ENCODE measurements at places on chromosomes 2 and 18.

DNA sequence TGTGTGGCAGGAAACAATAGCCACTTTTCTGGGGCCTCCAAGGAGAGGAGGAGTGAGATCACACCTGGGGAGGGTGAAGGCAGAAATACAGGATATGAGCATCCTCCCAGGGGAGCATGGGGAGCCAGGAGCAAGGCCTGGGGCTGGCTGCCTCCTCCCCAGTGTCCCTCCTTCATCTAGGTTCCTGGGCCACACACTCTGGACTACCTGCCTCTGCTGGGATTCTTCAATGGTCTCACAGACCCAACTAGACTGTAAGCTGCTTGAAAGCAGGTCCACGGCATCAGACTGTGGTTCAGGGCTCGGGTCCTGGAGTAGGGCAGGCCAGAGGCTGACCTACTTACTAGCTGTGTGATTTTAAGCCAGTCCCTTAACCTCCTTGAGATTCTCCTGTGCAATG lies 94.0 kb downstream of the MCFD2 start:
- DNase-seq = no peak

DNA sequence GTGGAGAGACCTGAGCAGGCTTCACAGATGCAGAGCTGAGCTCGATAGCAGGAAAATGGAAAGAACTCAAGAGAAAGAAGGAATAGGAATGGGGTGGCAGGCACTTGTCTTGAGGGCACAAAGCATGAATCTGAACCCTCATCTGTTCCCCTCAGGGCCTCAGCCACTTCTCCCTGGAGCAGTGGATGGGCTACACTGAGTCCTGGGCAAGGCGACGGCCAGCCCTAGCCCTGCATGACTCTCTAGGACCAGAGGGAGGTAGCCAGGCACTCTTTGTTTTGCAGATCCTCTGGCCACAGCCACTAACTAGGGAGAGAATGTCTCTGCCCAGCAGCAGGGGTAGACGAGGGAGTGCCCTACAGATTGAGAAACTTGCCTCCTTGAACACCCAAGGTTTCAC lies 3.4 kb upstream of the TEX51 start:
- DNase-seq = no peak

- peak; percentile 28 for DNase-seq
These were observed 119.7 kb upstream of the KLF7 start for GRCh38 chr2:207285473-207285815.

- DNase-seq = no peak
These were observed 365.0 kb upstream of the TFPI start for GRCh38 chr2:187918996-187919821.

DNA sequence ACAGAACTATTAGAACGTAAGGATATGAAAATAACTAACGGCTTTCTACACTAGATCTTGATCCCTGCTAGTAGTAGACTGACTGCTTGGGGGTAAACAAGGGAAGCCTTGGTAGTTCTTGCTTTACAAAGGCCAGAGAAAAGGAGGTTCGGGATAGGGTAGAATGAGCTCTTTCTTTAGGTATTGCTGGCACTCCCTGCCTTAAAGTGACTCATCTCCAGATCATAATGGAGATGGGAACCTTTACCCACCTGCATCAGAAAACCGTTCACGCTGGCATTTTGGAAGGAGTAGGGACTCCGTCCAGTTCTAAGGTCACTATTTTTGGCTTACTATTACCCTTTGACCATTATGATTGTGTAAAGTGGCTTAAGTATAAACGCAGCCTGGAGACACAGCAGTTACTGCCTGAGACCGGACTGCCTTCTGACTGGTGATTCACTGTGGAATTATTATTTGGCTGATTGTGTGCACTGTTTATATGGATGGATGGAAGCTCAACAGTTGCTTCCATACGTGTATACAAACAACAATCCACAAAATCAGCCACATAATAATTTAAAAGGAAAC lies 482.5 kb downstream of the STK39 start:
- no peak for DNase-seq

DNA sequence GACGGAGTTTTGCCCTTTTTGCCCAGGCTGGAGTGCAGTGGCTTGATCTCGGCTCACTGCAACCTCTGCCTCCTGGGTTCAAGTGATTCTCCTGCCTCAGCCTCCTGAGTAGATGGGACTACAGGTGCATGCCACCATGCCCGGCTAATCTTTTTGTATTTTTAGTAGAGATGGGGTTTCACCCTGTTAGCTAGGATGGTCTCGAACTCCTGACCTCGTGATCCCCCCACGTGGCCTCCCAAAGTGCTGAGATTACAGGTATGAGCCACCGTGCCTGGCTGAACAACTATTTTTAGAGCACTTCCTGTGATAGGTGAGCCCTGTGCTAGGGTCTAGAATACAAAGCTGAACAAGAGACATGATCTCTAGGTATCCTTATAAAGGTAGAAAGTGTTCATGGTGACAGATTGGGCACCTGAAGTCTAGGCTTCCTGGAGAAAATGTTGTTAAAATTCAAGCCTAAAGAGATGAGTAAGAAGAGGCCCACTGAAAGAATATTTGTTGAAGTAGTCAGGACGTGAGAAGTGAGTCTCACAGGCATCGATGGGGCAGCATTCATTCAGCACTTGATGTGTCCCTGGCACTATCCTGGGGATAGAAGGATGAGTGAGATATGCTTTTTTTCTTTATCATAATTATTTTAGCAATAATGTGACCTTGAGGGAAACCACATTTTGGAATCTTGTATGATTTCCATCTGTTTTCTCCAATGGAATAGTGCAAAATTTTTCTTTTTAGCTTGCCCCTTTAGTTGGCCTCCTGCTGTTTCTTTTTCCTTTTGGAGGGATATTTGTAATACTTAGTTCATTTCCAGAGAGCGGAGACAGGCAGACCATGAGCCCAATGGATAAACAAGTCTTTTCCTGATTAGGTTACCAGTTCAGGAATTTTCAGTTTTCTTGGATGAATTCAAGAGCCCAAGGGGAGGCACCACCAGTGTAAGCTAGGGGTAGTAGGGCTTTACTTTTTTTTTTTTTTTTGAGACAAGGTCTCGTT lies 5.1 kb downstream of the ZNF236 start:
- no peak for DNase-seq

DNA sequence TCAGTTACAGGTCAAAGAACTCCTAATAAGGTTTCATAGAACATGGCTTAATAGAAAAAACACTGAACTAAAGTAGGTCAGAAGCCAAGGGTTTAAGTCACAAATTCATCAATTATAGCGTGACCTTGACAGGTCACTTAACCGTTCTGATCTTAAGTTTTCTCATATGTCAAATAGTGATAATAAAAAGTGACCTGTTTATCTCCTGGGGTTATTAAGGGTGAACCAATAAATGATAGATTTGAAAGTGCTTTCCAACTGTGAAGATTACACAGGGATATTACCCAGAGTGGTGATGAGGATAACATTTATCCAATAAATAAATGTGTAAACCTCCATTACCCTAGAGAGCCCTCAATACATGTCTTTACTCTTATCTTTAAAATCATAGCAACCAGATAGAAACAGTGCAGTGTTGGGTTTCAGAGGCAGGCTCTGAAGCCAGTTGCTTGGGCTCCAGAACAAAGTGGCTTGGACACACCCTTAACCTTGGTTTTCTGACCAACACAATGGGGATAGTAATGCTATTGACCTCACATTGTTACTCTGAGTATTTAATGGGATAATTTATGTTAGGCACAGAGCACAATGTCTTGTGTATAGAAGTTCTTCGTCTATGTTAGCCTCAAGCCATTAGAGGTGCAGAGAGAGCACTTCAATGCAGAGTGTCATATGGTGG lies 48.6 kb downstream of the KLHL14 start:
- DNase-seq = no peak

DNA sequence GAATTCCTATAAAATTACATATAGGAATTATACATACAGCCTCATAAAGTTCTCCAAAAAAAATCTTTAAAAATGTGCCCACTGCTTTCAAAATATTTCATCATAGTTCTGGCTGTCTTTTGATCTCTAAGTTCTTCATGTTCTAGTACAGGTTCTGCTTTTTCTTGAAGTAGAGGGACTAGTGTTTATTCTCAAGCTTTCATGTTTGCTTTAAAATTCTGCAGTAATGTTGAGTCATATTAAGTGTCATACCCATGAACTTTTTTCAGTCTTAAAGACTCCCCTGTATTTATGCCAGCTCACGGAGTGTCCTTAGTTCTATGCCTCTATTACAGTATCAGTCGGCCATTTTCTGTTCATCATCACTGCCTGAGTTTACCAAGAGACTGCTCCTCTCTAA lies 54.8 kb upstream of the CCDC141 start:
- DNase-seq = no peak

DNA sequence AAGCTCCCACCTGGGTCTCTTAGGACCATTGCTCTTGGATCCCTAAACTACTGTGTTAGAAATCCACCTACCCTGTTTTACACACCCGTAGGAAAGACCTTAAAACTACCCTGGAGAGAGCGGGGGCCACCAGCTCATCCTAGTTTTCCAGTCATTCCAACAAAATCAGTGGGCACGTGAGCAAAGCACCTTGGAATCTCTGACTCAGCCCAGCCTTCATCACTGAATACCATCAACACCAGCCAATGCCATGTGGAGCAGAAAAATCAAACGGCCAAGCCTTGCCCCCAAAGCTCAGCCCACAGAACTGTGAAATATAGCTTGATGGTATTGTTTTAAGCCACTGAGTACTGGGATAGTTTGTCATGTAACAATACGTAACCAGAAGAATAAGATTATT lies 449.7 kb upstream of the CHAC2 start:
- no peak for DNase-seq

DNA sequence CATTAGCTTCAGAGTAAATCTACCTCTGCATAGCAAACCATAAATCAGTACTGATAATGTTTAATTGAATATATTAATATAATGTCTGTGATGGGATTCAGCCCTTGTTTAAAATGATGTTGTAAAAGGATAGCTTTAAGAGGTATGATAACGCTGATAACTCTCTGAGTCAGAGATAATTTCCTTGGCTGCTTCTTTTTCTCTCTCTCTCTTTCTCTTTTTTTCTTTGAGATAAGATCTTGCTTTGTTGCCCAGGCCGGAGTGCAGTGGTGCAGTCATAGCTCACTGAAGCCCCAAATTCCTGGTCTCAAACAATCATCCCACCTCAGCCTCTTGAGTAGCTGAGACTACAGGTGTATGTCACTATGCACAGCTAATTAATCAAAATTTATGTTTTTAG lies 35.7 kb downstream of the CDH7 start:
- DNase-seq = no peak

- no peak for DNase-seq
These were observed 33.2 kb downstream of the LAMA1 start for GRCh38 chr18:7084080-7085065.

GRCh38 chr2:215435280-215435869 lies 493 bp downstream of the FN1 start:
- peak; percentile 1 for DNase-seq

- DNase-seq = no peak
These were observed 70.5 kb downstream of the PSMG2 start for GRCh38 chr18:12773369-12773768.

DNA sequence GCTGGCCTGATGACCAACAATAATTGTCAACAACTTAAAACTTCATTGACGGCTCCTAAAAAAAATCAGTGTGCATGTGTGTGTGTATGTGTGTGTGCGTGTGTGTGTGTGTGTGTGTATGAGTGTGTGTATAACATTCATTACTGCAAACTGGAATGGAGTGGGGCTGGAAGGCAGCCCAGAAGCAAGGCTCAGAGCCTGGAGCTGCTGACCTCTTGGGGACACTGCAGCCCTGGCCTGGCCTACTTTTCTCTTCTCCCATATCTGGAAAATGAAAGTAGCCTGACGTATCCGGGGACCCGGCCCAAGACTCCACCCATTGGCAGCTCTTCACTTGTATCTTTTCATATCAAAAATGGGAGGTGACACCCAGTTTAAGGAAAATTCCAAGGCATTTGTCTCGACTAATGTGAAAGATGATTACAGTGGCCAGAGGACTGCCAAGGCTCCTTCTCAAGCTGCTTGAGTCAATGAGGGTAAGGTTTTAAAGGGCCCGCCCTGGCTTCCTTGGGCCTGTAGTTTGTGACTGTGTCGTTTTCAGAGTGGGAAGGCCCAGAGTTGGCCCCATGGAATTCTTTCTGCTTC lies 72.4 kb upstream of the IL1R1 start:
- no peak for DNase-seq

DNA sequence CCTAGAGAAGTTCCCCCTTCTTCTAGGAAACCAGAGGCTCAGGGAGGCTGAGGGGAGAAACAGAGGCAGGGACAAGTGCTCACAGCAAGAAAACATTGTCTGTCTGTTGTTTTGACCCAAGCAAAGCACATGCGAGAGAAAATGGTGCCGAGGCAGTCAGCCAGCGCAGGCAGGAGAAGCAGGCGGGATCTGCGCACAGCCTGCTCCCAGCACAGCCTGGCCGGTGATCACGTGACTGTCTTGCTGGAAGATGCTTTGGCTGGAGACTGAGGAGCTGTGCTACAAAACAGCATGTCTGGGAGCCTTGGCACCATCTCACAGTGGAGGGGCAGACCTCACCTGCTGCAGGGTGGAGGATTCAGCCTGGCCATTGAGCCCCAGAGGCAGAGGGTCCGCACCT lies 93.7 kb upstream of the MYCN start:
- DNase-seq = no peak

- DNase-seq = no peak
These were observed 28.1 kb downstream of the ASAP2 start for GRCh38 chr2:9234680-9235146.

- DNase-seq = no peak
These were observed 5.2 kb upstream of the RMC1 start for GRCh38 chr18:23498117-23498516.

DNA sequence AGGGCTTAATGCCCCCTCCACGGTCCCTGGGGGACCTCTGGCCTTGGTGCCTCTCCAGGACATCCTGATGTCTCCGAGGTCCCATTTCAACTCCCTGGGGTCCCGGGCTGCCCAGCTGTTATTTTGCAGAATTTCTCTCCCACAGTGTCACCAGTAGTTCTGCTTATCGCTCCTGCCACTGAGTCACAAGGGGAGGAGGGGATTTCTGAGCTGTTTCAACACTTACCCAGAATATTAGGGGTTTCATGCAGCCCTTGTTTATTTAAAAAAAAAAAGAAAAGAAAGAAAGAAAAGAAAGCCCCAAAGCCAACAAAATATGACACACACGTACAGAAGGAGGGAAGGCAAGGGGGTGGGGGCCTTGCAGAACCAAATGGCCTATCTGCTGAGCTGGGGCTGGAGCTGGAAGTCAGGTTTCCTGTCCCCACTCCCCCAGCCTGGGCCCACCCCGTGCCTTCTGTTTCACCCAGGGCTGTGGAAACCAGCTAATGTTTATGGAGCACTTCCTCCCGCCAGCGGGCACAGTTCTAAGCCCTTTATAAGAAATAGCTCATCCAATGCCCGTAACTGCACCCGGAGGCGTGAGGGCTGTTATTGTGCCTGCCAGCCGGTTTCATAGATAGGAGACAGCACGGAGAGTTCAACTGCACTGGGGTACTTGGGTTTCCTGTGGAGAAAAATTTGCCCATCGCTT lies 8.4 kb upstream of the ARID5A start:
- no peak for DNase-seq

GRCh38 chr2:138742441-138743057 lies 37.6 kb downstream of the NXPH2 start:
- DNase-seq = no peak

- no peak for DNase-seq
These were observed 1.7 kb downstream of the RNU4ATAC start for GRCh38 chr2:121532347-121532766.
